ENCODE measurements at places on chromosomes 2 and 18. TPM values are rescaled to one million over a fixed set of nuclear protein-coding genes. Genes with fewer than 3 reads are reported as not detected.

CAPG gene
- total RNA-seq, result 34.9 TPM

DNA sequence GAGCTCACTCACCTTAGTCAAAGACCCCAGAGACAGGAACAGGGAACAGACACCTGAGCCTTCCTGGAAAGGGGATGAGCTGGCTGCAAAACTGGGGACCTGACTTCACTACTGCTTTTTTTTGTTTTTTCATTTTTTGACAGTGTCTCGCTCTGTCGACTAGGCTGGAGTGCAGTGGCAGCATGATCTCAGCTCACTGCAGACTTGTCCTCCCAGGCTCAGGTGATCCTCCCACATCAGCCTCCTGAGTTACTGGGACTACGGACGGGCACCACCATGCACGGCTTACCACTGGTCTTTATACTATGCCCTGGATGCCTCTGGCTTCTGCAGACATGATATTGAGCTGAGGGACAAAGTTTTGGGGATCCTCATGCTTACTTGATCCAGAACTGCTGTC, 184.1 kb downstream of the INSIG2 start:
- no peaks in the 10 kb centered on the region for H3K36me3 ChIP-seq
- no peak overlapping the region for H3K4me3 ChIP-seq
- no peaks in the 10 kb centered on the region for H3K27me3 ChIP-seq

GKN2 gene
- not detected for total RNA-seq

DNA sequence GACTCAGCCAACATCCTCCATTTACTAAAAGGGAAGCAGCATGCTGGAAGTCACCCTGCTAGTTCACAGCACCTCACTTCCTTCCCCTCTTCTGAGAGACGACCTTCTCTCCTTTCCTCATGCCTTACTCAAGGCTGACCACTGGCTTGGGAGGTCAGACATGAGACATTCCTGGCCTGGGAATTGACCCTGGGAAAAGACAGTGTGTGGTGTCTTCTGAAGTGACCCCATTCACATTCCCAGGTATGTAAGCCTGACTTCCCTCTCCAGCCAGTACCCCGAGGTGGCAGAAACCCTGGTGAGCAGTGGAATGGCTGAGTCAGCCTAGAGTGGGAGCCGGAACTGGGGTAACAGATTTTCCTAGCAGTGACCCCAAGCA, 92.4 kb downstream of the PLB1 start:
- no peak overlapping the region for H3K4me3 ChIP-seq
- H3K27me3 ChIP-seq, result no peaks in the 10 kb centered on the region
- no peaks in the 10 kb centered on the region for H3K4me1 ChIP-seq
- H3K27ac ChIP-seq, result no peak overlapping the region
- H3K36me3 ChIP-seq, result no peaks in the 10 kb centered on the region

GRCh38 chr2:134677856-134678756, 40.7 kb downstream of the TMEM163 start:
- H3K4me1 ChIP-seq, result no peaks in the 10 kb centered on the region
- no peak overlapping the region for H3K4me3 ChIP-seq
- H3K36me3 ChIP-seq, result no peaks in the 10 kb centered on the region
- no peaks in the 10 kb centered on the region for H3K27me3 ChIP-seq

ARHGEF33 gene
- total RNA-seq, result 0.18 TPM

- DNase-seq, result no peak
- no peaks in the 10 kb centered on the region for H3K36me3 ChIP-seq
- H3K4me3 ChIP-seq, result no peak overlapping the region
- H3K27ac ChIP-seq, result no peak overlapping the region
These were observed 12.4 kb downstream of the CNNM4 start for GRCh38 chr2:96772903-96773671.

Measured in Peyer's patch (tissue), 4 donors.